Pons (tissue), 1 donor: ENCODE measurements at places on chromosomes 1 and 21.

DNA sequence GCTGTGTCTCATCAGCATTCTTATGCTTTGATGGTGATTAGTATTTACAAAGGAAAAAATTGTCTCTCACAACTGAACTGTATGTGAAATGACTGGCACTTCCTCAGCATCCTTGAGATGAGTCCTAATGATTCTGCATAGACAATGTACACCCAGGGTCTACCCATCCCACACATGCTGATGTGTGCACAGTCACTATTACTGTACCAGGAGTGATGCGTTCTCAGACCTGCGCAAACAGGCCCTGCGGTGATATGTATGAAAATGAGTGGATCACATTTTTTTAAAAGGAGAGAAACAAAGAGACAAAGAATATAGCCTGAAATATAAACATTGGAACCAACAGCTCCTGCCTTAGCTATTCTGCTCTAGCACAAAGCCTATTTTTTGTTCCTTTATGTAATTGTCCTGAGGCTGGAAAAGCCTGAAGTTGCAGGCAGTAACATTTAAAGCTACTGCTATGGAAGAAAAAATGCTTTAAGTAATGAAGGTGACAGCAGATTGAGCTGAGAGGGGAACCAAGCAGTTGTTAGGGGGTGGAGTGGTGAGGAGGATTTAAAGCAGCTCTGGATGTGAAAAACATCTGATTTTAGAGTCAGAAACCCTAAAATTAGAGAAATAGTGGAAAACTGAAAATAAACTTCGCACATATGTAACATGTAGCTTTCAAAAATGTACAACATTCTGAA lies 5.5 kb downstream of the RCAN1 start:
- no peak for DNase-seq

- no peak for DNase-seq
Measured at GRCh38 chr1:17359808-17360207, 12.2 kb upstream of the PADI6 start.

- no peak for DNase-seq
Measured at GRCh38 chr1:3531928-3532327, 77.5 kb downstream of the ARHGEF16 start.

DNA sequence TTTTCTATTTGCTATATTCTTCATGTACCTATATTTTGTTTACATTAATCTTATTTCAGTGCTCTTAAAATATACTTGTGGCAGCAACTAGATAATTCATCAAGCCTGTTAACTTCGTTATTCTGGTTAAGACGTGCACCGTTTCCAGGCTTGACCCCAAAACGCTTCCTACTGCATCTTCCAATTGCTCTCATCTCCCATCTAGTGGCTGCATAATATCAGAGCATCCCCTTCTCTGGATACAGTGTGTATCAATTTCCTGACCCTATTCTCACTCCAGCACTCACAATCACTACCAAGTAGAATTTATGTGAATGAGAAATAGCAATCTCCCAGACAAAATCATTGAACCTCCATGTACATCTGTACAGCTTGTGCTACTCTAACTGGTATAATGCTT lies 1280.3 kb upstream of the B3GALT2 start:
- DNase-seq = peak; percentile 63

GRCh38 chr1:222697826-222698225 lies 14.5 kb downstream of the AIDA start:
- DNase-seq = no peak
